GM04504 (cell line): ENCODE measurements at places on chromosomes 3 and 15.

GRCh38 chr3:52437326-52438103 is 7.4 kb downstream of the SEMA3G start:
- no peak for DNase-seq

DNA sequence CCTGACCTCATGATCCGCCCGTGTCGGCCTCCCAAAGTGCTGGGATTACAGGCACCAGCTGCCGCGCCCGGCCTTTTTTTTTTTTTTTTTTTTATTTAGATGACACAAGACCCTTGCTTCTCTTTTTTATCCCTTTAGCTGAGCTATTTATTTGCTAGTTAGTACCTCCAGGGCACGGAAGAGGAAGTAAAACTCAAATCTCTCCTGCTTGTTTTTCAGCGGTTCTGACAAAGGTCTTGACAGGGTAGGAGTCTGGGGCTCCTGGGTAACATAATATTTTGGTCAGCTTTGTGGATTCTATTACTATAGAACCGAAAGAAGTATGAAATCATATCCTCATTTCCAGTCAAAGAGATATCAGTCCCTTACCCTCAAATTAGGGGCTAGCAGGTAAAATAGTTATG is 44.0 kb upstream of the ETV5 start:
- no peak for DNase-seq

GRCh38 chr3:50417637-50418033 is 58.3 kb upstream of the TMEM115 start:
- DNase-seq, result no peak

DNA sequence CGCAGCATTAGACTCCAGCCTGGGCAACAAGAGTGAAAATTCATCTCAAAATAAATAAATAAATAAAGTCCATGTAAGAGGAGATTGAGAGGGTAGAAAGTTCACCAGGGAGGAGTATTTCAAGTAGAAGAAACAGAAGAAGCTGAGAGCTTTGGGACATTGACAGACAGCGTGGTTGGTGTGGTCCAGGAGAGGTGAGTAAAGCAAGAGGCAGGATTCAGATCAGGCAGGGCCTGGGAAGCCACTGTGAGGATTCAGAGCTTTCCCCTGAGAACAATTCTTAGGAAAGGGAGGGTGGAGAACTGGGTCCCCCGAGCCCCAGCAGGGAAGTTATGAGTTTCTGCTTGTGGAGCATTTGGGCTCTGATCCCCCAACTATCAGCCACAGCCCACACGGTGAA is 54.2 kb upstream of the AMOTL2 start:
- no peak for DNase-seq

- no peak for DNase-seq
Observed at GRCh38 chr3:165466856-165467255, 270.7 kb upstream of the SLITRK3 start.
